ENCODE measurements at places on chromosomes 1 and 21. TPM values are rescaled to one million over a fixed set of nuclear protein-coding genes. Genes with fewer than 3 reads are reported as not detected.
A peak's percentile ranks its signal among the peaks of the same experiment; 100 is the strongest.

GRCh38 chr1:96632045-96632664 lies 89.4 kb upstream of the PTBP2 start:
- DNase-seq, result no peak

DNA sequence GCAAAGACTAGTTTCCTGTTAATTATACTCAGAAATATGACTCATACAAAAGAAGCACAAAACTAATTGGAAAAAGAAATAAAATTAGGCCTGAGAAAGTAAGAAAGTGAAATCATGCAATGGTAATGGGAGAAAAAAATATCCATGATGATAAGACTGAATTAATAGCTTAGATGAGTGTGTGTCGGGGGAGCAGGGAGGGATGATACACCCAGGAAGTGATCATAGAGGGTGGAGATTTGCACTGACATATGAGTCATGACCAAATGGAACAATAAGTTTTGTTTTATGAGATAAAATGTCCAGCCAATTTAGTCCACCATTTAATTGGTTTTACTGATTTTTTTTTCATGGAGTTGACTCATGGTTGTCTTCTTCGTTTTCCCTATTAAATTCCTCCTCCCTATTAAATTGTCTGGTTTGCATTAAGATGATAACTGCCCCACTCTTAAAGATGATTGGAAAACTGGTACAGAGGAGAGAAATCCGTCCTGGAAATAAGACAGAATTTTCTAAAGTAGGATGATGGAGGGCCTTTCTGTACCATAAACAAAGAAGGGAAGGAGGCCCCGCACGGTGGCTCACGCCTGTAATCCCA lies 111.7 kb upstream of the KCNJ6 start:
- DNase-seq, result no peak

DNA sequence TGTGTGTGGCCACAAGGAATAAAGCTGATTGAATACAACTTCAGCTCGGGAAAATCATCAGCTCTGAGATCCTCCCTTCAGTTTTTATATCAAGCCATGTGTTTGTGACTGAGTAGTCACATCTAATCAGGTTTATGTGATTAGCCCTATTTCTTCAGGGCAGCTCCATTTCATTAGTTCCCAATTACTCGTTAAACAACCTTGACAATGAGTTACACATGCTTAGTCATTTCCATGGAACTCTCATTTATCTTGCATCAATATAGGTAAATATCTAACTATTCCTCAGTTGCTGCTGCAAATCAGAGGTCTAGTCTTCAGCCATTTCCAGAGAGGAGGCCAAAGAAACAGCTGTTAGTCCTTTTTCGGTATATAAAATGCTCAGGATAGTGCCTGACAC lies 16.3 kb downstream of the CRB1 start:
- DNase-seq, result no peak

DNA sequence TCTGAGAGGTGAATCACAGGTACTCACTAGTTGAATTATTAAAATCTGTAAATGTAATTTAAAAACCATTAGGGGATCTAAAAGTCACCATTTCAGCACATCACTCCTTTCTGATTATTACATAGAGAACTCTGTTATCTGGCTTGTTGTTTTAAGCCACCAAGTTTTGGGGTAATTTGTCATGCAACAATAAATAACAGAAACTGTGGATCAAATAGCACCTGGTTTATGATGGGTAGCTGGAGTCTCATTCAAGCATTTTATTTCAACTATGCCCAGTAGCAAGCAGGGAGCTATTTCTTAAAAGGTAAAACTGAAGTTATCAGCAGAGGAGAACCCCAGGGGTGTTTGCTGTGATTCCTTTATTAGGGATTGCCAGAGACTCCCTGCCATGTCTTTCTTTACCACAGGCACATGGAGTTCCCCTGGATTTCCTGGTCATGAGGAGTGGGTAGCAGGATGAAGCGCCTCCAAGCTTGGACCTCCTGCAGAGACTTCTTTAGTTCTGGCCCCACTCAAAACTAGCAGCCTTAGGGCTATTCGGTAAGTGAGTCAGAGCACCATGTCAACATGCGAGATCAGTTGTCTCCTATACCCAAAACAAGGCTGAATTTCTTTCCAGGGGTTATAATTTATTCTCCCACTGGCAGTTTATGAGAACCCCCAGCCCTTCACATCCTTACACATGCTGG lies 179.2 kb downstream of the GIPC2 start:
- DNase-seq, result no peak

- peak; percentile 45 for DNase-seq
These were observed 3.0 kb downstream of the FMO1 start for GRCh38 chr1:171251042-171251951.

DNA sequence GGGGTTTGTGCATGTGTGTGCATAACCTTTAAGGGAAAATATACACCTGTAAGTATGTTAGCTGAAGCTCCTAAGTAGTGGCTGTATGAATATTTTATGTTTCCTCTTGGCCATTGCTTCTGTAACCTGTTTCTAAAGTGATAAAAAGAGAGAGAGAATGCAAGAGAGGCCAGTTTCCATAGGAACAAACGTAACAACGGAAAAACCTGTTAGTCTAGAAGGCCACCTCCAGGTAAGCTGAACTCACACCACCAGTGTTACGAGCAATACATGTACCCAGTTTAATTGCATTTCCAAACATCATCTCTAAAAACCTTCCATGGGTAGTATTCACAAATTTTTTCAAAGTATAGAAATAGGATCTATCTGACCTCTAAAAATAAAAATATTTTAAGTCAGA lies 63.1 kb downstream of the PLPPR4 start:
- no peak for DNase-seq

DNA sequence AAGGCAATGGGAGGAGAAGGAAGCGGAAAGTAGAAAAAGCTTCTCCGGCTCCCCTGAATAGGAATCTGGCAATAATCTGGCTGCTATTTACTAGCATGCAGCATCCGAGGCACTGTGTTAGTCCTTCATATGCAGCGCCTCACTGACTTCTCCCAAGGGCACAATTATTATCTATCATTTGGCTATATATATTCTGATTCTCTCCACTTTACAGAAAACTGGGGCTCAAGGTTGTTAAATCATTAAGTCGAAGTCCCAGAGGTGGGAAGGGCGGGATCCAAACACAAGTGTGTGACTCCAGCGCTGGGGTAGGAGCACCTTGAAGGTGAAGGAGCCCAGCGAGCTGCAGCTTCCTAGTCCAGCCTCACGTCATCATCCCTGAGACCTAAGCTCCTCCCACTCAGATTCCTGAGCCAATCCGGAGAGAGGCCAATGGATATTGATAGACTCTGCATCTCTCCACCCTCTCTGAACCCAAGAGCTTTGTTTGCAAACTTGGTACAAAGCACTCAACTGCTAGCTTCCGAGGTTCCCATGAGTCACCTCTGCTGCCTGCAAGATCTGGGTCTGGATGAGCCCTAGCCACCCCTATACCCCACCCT lies 16.6 kb upstream of the EYA3 start:
- DNase-seq, result peak; percentile 63

DNA sequence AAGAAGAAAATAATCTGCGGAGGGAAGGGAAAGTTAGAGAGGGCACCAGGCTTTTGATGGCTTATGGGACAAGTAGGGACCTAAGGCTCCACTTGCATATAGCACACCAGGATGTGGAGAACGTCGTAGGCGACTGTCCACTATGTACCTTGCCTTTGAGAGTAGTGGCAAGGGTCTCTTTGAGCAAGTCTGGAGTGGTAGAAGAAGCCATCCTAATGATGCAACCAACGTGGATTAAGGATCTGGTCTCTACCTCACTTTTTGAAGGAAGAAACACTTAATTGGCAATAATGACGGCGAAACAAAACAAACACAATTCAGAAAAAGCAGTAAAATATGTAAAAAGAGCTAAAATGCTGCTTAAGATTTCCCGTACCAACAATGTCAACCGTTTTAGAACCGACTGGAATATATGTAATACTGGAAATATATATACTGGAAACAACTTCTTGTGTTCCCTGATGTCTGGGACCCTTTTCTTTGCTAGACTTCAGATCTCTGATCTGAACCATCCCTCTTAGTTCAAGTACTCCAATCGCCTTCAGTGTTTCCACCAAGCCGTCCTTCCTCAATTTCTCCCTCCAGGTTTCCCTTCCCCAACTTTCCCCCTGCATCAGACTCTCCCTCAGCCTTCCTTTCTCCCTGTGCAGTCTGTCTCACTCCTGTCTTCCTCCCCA lies 821 bp upstream of the KHDRBS1 start:
- no peak for DNase-seq

Gene CCDC185
- 29.8 TPM for total RNA-seq

DNA sequence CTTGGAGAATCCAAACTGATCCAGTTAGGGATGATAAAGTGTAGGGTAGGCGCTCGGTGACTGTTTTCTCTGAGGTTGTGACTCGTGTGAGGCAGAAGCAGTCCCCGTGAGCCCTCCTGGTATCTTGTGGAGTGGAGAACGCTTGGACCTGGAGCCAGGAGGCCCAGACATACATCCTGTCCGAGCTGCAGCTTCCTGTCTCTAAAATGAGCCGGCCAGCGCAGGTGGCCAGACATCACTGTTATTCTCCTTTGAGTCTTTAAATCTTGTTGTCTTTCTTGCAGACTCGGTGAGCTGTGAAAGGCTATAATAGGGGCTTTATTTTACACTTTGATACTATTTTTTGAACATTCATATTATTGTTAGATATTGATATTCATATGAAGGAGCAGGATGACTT lies 12.3 kb downstream of the PCSK9 start:
- no peak for DNase-seq

Gene CHIA
- 0.31 TPM for total RNA-seq

DNA sequence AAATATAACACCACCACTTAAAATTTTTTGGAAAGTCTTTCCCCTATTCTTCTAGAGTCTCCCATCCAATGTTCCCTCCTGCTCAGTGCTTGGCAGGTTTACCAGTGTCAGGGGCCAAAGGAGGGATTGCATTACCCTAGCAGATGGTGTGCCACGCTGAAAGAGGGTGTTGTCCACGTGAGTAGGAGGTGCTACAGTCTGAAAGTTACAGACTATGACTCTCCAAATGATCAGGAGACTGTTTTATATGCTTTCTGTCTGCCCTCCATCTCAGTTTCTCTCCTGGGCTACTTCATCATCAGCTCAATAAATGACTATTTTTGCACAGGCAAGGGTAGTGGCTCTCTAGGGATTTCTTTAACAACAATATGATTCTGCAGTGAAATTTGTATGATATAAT lies 31.3 kb upstream of the ANGPTL7 start:
- DNase-seq, result peak; percentile 64

Measured in testis (tissue), 5 donors.